ENCODE measurements at places on chromosomes 7 and 10. TPM values are rescaled to one million over a fixed set of nuclear protein-coding genes. Genes with fewer than 3 reads are reported as not detected.
A peak's percentile ranks its signal among the peaks of the same experiment; 100 is the strongest.

GRCh38 chr10:69179089-69179742 is 818 bp upstream of the SUPV3L1 start:
- peaks cover 5% of the 10 kb centered on the region for H3K36me3 ChIP-seq
- H3K4me1 ChIP-seq, result peaks cover 31% of the 10 kb centered on the region
- peak overlapping the region; percentile 91 for H3K4me3 ChIP-seq
- H3K27ac ChIP-seq, result peak overlapping the region; percentile 95
- no peaks in the 10 kb centered on the region for H3K27me3 ChIP-seq

DNA sequence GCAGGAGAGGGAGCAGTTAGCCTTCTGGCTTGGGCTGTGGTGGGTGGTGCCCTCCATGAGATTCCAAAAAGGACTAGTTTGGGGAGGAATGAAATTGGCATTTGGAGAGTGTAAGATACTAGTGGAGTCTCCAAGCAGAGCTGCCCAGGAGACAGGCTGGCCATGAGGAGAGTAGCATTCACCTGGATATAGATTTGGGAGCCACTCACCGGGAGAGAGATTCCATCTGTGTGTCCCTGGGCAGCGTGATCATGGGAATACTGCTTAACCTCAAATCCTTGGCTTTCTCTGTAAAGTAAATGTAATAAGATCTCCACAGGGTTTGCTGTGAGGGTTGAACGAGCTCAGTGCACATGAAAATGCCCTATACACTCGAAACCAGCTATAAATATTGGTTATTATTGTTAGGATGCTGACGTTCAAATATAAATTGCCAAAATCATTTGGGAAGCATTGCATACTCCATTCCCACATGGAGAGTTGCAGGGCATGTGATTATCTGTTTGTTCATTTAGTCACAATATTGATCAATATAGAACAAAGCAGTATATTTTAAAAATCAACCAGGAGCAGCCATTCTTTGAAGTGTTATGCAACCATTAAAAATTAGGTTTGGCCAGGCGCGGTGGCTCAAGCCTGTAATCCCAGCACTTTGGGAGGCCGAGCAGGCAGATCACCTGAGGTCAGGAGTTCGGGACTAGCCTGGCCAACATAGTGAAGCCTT is 143.7 kb downstream of the CUX1 start:
- H3K4me3 ChIP-seq, result no peak overlapping the region
- H3K27me3 ChIP-seq, result no peaks in the 10 kb centered on the region
- no peak for DNase-seq
- H3K4me1 ChIP-seq, result no peaks in the 10 kb centered on the region
- H3K36me3 ChIP-seq, result no peaks in the 10 kb centered on the region
- H3K27ac ChIP-seq, result no peak overlapping the region

DNA sequence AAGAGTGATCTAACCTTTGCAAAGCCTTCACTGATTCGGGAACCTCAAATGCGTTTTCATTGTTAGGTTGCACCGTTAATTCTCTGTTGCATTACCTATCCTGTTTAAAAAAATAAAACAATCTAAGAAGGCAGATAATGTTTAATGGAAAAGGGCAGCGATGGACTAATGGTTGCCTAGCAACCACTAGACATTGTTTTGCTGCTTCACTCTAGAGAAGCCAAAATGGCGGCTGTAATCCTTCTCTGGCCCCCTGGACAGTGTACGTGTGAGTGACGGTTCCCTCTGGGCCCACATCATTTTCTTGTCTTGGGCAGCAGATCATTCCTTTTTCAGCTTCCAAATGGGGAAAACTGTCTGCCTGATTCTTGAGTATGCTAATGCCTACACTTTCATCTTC is 43.3 kb downstream of the FAM204A start:
- no peak overlapping the region for H3K4me3 ChIP-seq
- no peaks in the 10 kb centered on the region for H3K27me3 ChIP-seq
- DNase-seq, result no peak

GRCh38 chr7:69844264-69844868 is 246.1 kb downstream of the AUTS2 start:
- H3K27me3 ChIP-seq, result no peaks in the 10 kb centered on the region
- no peaks in the 10 kb centered on the region for H3K36me3 ChIP-seq
- no peaks in the 10 kb centered on the region for H3K4me1 ChIP-seq
- H3K4me3 ChIP-seq, result no peak overlapping the region

The CLRN3 gene
- total RNA-seq, result not detected

- H3K4me3 ChIP-seq, result no peak overlapping the region
- no peaks in the 10 kb centered on the region for H3K4me1 ChIP-seq
- H3K36me3 ChIP-seq, result no peaks in the 10 kb centered on the region
- DNase-seq, result no peak
- H3K27ac ChIP-seq, result no peak overlapping the region
These were observed 50.2 kb upstream of the GNA12 start for GRCh38 chr7:2894118-2894940.

DNA sequence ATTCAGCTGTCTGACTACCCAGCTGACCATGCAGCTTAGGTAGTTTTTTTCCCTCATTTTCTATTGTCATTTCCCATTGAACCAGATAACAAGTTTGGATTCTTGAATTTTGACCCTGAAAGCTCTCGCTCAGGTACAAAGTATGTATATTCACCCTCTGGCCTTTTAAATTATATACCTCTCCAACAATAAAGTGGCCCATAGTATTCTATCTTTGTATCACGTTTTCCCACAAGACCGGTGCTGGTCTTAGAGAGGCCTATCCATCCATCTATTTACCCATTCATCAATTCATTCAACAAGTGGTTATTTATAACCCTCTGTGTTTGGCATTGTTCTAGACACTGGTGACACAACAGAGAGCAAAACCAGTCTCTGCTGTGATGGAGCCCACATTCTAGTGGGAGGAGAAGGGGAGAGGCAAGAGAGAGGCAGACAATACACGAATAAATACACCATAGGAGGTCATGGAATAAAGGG is 35.2 kb upstream of the NPSR1 start:
- H3K36me3 ChIP-seq, result no peaks in the 10 kb centered on the region
- no peak for DNase-seq
- no peak overlapping the region for H3K27ac ChIP-seq
- H3K27me3 ChIP-seq, result no peaks in the 10 kb centered on the region
- H3K4me3 ChIP-seq, result no peak overlapping the region
- H3K4me1 ChIP-seq, result no peaks in the 10 kb centered on the region

DNA sequence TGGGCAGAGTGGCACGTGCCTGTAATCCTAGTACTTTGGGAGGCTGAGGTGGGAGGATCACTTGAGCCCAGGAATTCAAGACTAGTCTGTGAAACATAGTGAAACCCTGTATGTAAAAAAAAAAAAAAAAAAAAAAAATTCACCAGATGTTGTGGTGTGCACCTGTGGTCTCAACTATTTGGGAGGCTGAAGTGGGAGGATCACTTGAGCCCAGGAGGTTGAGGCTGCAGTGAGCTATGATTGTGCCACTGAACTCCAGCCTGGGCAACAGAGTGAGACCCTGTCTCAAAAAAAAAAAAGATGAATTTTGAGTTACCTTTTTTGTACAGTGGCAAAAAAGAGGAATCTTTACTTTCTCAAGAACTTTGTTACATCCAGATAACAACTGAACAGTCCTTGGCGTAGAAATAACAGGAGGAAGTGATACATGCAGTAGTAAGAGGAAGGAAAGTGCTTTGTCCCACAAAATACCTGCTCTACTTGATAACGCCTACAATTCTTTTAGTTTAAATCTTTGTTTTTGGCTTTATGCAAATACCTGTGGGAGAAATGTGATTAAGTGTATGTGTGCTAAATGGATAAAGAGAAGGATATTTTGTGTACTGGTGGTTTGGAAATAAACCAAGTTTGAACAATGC is 29.3 kb downstream of the SPAG6 start:
- H3K27ac ChIP-seq, result no peak overlapping the region
- no peak for DNase-seq
- no peak overlapping the region for H3K4me3 ChIP-seq
- H3K36me3 ChIP-seq, result no peaks in the 10 kb centered on the region

GRCh38 chr7:69166979-69167516 is 431.2 kb upstream of the AUTS2 start:
- H3K36me3 ChIP-seq, result no peaks in the 10 kb centered on the region
- DNase-seq, result no peak
- H3K4me1 ChIP-seq, result no peaks in the 10 kb centered on the region
- no peak overlapping the region for H3K27ac ChIP-seq
- no peaks in the 10 kb centered on the region for H3K27me3 ChIP-seq

The GPR26 gene
- total RNA-seq, result not detected

DNA sequence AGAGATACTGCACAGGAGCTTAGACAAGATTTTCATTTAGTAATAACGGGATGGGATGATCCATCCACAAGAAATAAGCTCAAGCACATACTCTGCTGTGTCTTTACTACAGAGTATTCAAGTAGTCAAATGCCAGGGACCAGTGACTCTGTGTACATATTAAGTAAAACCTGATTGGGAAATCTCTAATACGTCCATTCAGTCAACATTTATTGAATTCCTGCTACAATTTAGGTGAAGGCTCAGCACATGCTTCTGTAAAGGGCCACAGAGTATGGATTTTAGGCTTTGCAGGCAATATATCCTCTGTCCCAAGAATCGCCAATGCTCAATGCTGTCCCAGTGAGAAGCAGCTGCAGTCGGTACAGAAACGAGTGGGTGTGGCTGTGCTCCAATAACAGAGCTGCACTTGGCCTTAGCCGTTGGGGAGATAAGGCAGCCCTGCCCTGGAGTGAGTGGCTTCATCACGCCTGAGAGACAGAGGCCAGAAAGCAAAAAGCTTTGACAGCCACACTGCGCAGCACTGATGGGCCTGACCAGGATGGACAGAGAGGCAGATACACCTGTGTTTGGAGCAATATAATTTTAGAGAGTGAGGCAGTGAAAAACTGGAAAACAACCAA is 186.8 kb downstream of the PARD3 start:
- no peak overlapping the region for H3K4me3 ChIP-seq
- H3K27me3 ChIP-seq, result no peaks in the 10 kb centered on the region
- no peak for DNase-seq
- H3K4me1 ChIP-seq, result peaks cover 10% of the 10 kb centered on the region
- H3K36me3 ChIP-seq, result no peaks in the 10 kb centered on the region
- no peak overlapping the region for H3K27ac ChIP-seq

The ZNF722 gene
- not detected for total RNA-seq

- H3K27me3 ChIP-seq, result peaks cover 15% of the 10 kb centered on the region
- peak; percentile 91 for DNase-seq
- peak within 1 kb of the TSS; percentile 97 for H3K27ac ChIP-seq
- peak within 1 kb of the TSS; percentile 84 for H3K4me3 ChIP-seq
These were observed at the start of gene HOXA7 for GRCh38 chr7:27156508-27156898. Gene HOXA7, minus strand, starts transcription at chr7:27156675. Its CDS starts 130 bp downstream, at chr7:27156545.

- no peaks in the 10 kb centered on the region for H3K27me3 ChIP-seq
- H3K36me3 ChIP-seq, result no peaks in the 10 kb centered on the region
- H3K4me1 ChIP-seq, result no peaks in the 10 kb centered on the region
- DNase-seq, result peak; percentile 72
- H3K27ac ChIP-seq, result no peak overlapping the region
These were observed 20.6 kb downstream of the PAPOLB start for GRCh38 chr7:4841007-4841784.

GRCh38 chr10:103699611-103700435 is 155.6 kb downstream of the SH3PXD2A start:
- peaks cover 30% of the 10 kb centered on the region for H3K4me1 ChIP-seq
- no peak overlapping the region for H3K4me3 ChIP-seq
- H3K27ac ChIP-seq, result no peak overlapping the region
- DNase-seq, result no peak
- no peaks in the 10 kb centered on the region for H3K36me3 ChIP-seq

DNA sequence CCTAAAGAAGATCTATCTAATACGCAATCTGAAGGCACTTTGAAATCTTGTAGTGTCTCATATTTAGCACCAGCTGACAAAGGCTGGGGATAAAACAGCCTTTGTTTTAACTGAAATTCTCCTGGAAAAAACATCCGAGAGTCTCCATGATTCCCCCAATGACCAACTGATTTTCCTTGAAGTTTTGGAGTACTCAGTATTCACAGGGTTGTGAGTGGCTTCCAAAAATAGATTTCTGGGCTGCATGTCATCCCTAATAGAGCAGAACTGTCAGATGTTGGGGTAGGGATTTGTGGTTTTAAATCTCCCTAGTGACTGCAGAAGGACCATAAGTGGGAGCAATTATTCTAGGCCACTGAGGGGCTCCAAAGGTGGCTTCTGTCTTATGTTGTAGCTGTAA is 206.4 kb downstream of the TAX1BP1 start:
- H3K36me3 ChIP-seq, result no peaks in the 10 kb centered on the region
- peaks cover 9% of the 10 kb centered on the region for H3K4me1 ChIP-seq

The C10orf120 gene
- not detected for total RNA-seq

Data from suprapubic skin (tissue), 4 donors.